ENCODE measurements at places on chromosomes 7 and 10.

GRCh38 chr10:43980313-43980712 lies 331.6 kb upstream of the ZNF32 start:
- no peak for DNase-seq

DNA sequence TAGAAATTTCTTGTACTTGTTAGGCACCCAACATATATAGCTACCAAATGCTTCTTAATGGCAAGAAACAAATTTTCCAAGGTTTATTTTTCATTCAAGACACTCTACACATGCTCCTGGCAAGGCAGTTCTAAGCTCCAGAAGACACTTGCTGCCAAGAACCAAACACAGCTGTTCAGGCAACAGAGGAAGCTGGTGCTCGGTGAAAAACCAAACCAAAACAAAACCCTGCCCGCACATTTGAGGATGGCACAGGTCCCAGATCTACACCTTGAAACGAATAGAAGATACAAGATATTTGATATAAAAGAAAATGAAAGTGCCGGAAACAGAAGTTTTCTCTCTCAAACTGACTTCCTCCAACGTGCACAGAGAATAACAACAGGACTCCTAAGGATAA lies 4.9 kb upstream of the DNTT start:
- no peak for DNase-seq

GRCh38 chr10:30435073-30435422 lies 1.1 kb downstream of the MAP3K8 start:
- DNase-seq = no peak

GRCh38 chr7:140525743-140526142 lies 46.4 kb upstream of the MKRN1 start:
- no peak for DNase-seq

- DNase-seq = peak; percentile 99
Observed at GRCh38 chr10:12068449-12069269, at the start of gene DHTKD1. Gene DHTKD1 (plus strand): TSS chr10:12068954. CDS start chr10:12069034, 80 bp downstream.

DNA sequence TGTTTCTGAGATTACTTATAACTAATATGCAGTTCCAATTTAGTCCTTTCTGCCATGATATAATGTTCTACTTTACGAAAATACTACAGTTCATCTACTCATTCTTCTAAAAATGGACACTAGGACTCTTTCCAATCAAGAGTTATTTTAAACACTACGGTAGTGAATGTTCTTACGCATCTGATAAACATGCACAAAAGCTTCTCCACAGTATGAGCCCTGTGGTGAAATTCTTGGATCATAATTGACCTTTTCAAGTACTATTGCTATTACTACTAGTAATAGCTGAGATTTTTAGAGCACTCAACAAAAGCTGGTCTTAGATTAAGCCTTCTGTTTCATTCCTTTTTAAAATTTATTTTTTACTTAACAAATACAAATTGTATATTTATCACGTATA lies 106.4 kb downstream of the CH25H start:
- DNase-seq = no peak

DNA sequence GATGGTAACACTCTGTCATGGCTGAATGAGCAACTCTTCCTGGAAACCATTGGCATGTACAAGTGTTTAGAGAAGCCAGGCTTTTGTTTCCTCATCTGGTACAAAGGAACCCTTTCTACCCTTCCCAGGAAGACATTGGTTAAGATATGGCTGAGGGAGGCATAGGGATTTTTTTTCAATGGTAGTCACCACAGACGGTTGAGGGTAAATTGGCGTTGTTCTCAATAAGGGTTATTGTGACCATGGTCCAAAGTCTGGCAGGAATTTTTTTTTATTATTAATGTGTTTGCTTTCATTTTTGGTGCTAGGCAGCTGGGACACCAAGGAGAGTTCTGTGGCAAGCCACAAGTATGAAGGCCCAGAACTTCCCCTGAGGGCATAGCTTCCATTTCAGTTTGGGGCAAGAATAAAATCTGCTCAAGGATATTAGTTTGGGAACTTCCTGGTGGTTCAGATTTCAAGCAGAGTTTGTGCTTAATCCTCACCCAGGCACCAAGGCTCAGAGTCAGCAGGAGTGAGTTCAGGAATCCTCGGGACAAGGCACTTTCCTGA lies at the start of gene PLEKHS1:
Gene PLEKHS1, plus strand, starts transcription at position 502 of the 552 bp plus-strand sequence. CDS start 3,596 bp downstream, outside the sequence.
- DNase-seq = peak; percentile 43

GRCh38 chr7:115260381-115260780 lies 338.5 kb downstream of the MDFIC start:
- DNase-seq = no peak

DNA sequence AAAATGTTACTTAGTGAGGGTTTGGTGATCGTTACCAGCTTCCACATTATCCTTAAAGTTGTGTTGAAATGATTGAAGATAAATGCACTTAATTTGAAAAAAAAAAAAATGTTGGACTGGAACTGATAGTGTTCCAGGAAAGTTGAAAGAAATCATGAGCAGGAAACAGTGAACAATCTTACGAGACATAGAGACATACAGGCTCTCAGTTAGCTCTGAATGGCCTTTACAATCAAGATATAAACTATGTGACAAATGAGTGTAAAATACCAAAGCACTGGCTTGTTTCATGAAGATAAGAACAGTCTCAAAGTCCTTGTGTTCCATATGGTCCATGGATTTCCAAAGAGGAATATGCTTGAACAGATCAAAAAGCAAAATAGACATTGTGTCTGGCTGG lies 430.1 kb upstream of the ETV1 start:
- DNase-seq = no peak

- DNase-seq = no peak
Observed at GRCh38 chr7:75010036-75010435, 45.5 kb downstream of the CASTOR2 start.
